EL (cell line): ENCODE measurements at places on chromosomes 16 and 17.

GRCh38 chr16:80527297-80527696 lies 13.5 kb upstream of the DYNLRB2 start:
- DNase-seq: peak; percentile 41

GRCh38 chr16:59259950-59260319 lies 525.8 kb upstream of the GOT2 start:
- no peak for DNase-seq

DNA sequence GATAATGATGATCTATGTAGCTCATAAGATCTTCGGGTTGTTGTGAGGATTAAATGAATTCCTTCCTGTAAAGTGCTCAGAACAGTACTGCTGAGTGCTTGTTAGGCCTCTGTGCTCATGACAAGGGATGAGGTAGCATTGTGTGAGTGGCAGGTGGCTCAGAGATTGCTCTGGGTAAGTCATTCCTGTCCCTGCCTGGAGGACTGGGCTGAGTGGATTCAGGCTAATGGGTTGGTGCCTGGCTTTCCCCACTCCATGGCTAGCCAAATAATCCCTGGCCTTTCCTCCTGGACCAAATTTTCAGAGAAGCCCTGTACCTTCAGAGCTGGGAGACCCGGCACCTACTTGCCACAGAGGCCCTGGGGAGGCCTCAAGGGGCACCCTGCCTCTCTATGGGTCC lies 1.3 kb upstream of the CCDC92B start:
- no peak for DNase-seq

DNA sequence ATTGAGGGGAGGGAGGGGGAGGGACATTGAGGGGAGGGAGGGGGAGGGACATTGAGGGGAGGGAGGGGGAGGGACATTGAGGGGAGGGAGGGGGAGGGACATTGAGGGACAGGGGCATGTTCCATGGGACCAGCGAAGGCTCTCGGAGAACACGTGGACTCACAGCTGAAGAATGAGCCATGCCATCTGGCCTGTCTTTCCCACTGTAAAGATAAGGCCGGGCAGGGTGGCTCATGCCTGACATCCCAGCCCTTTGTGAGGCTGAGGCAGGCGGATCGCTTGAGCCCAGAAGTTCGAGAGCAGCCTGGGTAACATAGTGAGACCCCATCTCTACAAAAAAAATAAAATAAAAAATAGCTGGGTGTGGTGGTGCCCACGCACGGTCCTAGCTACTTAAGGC lies 32.5 kb downstream of the RPH3AL start:
- no peak for DNase-seq

- DNase-seq: peak; percentile 19
These were observed 17.3 kb upstream of the SPN start for GRCh38 chr16:29645694-29646187.

- no peak for DNase-seq
These were observed 8.2 kb downstream of the CIITA start for GRCh38 chr16:10885246-10885645.

DNA sequence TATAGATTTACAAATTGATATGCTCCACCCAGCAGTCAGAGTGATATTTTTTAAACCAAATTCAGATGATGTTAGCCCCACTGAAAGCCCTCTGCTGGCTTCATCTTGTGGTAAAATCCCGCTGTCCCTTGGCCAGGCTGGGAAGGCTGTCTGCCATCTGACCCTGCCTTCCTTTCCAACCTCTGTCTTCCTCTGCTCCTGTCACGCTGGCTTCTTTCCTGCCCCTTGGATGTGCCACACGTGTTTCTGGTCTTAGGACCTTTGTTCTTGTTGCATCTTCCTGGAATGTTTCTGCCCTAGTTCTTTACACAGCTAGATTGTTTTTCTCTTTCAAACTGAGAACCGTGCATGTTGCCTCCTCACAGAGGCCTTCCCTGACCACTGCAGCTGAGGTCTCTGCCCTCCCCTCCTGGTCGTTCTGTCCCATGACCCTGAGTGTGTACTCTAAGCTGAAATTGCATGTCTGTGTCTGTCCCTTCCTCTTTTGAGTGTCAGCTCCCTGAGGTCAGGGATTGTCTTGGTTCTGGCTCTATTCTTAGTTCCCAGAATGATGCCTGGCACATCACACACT lies 11.4 kb downstream of the NT5M start:
- no peak for DNase-seq

GRCh38 chr17:66422186-66422585 lies 119.8 kb downstream of the PRKCA start:
- peak; percentile 88 for DNase-seq

- no peak for DNase-seq
These were observed 20.1 kb downstream of the SIAH1 start for GRCh38 chr16:48365025-48365600.

DNA sequence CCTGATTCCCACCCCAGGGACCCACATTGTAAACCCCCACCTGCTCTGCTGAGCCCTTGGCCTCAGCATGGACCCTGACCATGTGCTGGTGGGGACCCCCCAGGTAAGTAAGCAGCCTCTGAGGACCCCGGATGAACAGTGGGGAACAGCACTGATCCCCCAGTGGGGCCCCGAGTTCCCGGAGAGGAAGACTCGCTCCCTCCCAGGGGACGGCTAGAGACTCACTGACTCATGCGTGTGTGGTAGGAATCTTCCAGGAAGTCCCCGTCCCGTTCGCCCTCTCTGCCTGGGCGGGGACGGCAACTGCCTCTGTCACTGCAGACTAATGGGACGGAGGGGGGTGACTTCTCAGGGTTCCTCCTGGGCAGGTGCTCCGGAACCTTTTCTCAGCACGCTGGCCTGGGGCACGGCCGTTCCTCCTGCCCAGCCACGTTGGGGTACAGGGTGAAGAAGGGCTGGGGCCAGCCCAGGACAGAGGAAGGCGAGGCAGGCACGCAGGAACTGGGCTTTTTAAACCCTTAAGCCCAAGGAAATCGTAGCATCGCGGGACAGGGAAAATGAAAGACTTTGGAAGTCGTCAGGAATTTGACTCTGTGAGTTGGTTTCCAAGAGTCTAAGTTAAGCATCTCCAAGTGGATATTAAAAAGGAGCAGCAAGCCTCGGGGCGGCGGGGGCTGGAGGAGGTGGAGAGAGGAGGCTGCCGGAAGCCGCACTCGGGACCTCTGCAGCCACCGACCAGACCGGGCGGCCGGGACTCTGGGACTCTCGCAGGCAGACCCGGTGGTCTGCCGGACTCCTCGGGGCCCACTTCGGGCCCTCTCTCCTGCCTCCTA lies 178.7 kb downstream of the SEC14L1 start:
- DNase-seq: peak; percentile 91
